ENCODE measurements at places on chromosomes 16 and 17. TPM values are rescaled to one million over a fixed set of nuclear protein-coding genes. Genes with fewer than 3 reads are reported as not detected.

- H3K4me3 ChIP-seq: no peak overlapping the region
- no peak overlapping the region for H3K27ac ChIP-seq
- no peak for DNase-seq
Observed at GRCh38 chr16:15747937-15748336, 97.9 kb downstream of the NDE1 start.

Gene LCAT
- 10.6 TPM for total RNA-seq

Gene CCL8
- total RNA-seq: not detected

DNA sequence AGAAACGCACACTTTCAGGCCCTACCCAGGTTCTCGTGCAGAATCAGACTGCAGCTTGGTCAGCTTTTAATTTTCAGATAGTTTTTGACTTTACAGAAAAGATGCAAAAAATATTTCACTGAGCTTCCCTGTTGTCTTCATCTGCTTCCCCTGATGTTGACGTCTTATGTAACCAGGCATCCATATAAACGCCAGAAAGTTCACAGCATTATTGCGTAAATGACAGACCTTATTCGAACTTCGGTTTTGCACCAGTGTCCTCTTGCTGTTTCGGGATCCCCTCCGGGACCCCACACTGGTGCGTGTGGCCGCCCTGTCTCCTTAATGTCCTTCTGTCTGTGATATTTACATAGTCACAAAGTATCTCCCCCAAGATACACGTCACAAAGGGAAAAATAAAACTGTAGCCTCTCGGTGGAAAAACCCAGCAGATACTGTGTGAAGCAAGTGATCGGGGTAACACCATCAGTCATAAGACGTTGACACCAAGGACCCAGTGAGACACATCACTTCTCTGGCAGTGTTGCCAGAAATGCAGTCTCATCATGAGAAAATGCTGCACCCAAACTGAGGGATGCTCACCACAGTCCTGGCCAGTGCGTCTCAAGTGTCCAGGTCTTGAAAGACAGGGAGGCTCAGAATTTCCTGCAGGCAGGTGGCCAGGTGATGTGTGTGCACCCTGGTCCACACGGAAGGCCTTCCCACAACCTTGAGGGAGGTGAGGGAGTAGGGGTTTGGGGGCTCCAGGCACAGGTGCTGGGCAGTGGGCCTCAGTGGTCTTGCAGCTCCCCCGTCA lies 4.3 kb downstream of the BANP start:
- no peak overlapping the region for H3K4me3 ChIP-seq
- H3K4me1 ChIP-seq: peaks cover 47% of the 10 kb centered on the region
- no peak for DNase-seq
- no peaks in the 10 kb centered on the region for H3K27me3 ChIP-seq

GRCh38 chr17:65743308-65743655 lies 181.8 kb upstream of the AXIN2 start:
- H3K27ac ChIP-seq: peak overlapping the region; percentile 63
- H3K27me3 ChIP-seq: no peaks in the 10 kb centered on the region
- H3K4me3 ChIP-seq: no peak overlapping the region
- no peaks in the 10 kb centered on the region for H3K36me3 ChIP-seq
- DNase-seq: no peak

DNA sequence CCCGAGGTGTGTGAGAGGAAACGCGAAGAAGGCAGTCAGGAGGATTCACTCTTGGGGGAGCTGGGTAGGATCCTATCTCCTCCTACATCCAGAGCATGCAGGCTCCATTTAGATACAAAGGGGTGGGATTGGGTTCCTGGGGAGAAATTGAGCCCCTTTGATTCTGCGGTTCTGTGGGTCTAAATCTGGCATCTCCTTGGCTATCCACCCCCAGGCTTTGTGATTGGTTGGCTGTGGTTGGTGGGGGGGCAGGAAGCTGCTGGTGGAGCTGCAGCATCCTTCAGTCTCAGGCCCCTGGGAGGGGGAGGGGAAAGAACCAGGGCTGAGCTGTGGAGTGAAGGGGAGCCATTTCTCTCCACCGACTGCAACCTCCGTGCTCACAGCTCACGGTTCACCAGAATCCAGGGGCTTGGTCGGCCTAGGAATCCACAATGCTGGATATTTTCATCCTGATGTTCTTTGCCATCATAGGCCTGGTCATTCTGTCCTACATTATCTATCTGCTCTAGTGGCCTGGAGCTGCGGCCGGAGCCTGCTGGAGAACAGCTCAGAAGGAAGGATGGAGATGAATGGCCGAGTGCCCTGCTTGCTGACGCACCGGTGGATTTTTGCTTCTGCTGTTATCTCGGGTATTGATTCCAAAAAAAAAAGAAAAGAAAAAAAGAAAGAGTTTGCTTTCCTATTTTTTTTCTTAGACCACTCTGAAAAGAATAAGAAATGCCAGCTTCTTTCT lies at the start of gene LASP1NB:
TSS of gene LASP1NB (plus strand) at position 352 of the 733 bp plus-strand sequence.
- no peaks in the 10 kb centered on the region for H3K27me3 ChIP-seq
- H3K4me3 ChIP-seq: no peak within 1 kb of the TSS
- peaks cover 19% of the 10 kb centered on the region for H3K4me1 ChIP-seq
- no peak for DNase-seq
- no peak within 1 kb of the TSS for H3K27ac ChIP-seq

Gene MINK1
- 190 TPM for total RNA-seq

GRCh38 chr17:36705283-36705795 lies 104.0 kb downstream of the MRM1 start:
- H3K4me1 ChIP-seq: peaks cover 4% of the 10 kb centered on the region
- no peak for DNase-seq
- no peaks in the 10 kb centered on the region for H3K36me3 ChIP-seq
- no peak overlapping the region for H3K27ac ChIP-seq
- no peak overlapping the region for H3K4me3 ChIP-seq
- peaks cover 49% of the 10 kb centered on the region for H3K27me3 ChIP-seq

All from suprapubic skin (tissue), 4 donors.